ENCODE measurements at places on chromosomes 3 and 15.

GRCh38 chr3:64747679-64748078, 59.9 kb upstream of the ADAMTS9 start:
- DNase-seq = no peak

DNA sequence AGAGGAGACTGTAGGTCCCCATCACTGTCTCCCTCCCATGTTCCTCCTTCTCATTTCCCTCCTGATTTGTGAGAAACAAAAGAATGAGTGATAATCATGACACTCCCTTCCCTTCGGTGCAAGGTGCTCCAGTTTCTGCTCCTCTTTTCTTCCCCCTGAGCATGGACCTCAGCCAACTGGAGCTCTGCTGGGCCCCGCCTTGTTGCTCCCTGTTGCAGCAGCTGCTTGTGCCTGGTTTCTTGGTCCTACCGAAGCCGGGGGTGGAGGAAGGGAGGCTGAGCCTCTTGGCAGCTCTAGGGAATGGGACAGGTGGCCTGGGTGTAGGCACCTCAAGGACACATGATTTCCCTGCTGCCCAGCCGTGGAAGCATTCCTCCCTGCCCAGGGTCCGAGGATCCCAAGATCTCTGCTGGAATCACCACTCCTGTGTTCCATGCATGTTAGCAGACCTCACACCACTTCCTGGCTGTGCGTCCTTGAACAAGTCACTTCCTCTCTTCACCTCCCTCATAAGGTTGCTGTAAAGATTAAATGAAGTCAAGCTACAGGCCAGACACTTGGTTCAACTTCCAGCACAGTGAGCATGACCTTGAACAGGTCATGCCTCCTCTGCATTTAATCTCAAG, 131.6 kb upstream of the ABHD17C start:
- no peak for DNase-seq

DNA sequence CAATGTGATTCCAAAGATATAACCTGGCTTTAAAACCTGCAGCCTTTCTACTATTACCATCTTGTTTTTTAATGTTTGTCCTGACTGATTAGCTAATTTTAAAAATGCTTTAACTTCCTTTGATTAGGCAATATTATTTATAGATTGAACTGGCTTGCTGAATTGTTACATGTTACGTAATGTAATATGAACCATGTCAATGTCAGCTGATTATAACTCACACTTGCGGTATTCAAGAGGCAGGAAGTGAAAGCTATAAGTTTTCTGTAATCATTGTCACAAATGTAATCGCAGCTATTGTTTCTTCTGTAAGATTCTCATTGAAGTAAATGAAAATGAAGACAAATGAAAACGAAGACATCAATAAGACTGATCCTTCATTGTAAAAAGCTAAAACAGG, 146.8 kb downstream of the ROBO2 start:
- no peak for DNase-seq

DNA sequence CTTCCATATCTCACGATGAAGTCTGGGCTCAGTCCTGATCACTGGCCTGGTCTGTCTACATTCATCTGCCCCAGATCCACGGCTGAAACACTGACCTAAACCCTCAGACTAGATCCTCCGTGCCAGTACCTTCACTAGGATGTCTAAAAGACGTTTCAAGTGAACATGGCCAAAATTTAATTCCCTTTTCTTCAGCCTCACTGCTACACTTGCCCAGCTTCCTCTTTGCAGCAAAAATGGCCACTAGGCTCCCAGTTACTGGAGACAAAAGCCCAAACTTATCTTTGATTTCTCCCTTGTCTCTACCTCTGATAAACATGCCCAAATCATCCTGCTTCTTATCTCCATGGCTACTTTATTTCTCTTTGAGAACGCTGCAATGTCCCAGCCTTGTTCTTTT, 1.7 kb downstream of the RASSF1 start:
- no peak for DNase-seq

DNA sequence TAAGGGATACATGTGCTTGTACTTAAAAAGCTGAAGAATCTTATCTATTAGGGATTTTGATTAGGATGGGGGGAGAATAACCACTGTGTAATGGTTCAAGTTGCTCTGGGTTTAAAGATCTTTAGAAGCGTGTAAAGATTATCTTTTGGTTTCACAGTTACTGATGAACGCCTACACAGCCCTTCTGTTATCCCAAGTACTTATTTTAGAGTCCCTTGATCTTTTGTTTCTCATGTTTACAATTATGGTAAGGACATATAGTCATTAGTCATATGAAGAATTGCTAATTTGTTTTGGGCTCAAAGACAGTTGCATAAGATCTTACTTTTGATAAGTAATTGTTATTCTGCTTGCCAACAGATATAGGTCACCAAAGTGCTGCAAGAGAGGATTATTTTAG, 160.1 kb downstream of the PLCL2 start:
- DNase-seq = no peak

GRCh38 chr3:23928524-23928923, 11.6 kb downstream of the RPL15 start:
- no peak for DNase-seq

DNA sequence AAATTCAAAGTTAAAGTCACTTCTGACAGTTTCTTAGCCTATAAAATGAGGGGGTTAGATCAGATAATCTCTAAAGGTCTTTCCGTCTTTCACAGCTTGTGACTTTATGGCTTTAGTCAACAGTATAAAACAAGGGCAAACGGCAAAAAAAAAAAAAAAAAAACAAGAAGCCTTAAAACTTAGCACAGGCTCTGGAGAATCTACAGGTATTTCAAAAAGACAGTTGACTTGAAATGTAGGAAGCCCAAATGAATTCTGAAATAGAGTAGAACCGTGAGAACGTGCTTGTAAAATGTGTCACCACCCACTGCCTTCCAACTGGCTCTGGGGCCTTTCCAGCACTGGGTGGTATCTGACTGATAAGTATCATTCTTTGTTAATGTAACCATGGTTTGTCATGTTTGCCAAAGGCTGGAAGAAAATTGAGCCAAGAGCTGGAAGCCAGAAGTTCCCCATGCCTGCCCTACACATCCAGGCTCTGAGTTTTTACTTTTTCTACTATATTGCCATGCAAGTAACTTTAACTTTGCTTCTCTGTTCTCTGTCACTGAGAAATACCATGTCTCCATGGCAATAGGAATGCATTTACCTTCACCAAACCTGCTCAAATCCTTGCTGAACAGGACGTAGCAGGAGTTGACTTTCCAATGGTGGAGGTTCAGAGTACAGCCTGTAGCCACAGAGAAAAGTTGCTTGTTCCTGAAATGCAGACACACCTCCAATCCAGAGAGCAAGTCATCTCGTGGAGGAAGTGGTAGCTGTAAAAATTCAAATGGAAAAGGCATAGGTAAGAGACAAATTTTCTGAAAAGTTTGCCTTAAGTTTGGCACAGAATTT, 35.8 kb upstream of the THSD4 start:
- DNase-seq = no peak

GRCh38 chr3:34582055-34582454, 783.6 kb downstream of the PDCD6IP start:
- no peak for DNase-seq

GRCh38 chr15:93428150-93428549, 339.1 kb upstream of the RGMA start:
- DNase-seq = no peak
